ENCODE measurements at places on chromosomes 2 and 18. TPM values are rescaled to one million over a fixed set of nuclear protein-coding genes. Genes with fewer than 3 reads are reported as not detected.

Gene NGEF
- 5.7 TPM for polyA plus RNA-seq

Gene ONECUT2
- polyA plus RNA-seq, result 2.1 TPM

Gene ALKAL2
- polyA plus RNA-seq, result not detected

Gene RTP5
- not detected for polyA plus RNA-seq

Gene TSPYL6
- not detected for polyA plus RNA-seq

Gene ANTXR1
- polyA plus RNA-seq, result 5.7 TPM

Gene ABCB11
- 0.03 TPM for polyA plus RNA-seq

Gene AAK1
- polyA plus RNA-seq, result 93.1 TPM

All from Purkinje cell (primary cell).